ENCODE measurements at places on chromosomes 5 and 9. TPM values are rescaled to one million over a fixed set of nuclear protein-coding genes. Genes with fewer than 3 reads are reported as not detected.

- DNase-seq: no peak
Measured at GRCh38 chr5:29077451-29077850, 2039.1 kb upstream of the CDH9 start.

DNA sequence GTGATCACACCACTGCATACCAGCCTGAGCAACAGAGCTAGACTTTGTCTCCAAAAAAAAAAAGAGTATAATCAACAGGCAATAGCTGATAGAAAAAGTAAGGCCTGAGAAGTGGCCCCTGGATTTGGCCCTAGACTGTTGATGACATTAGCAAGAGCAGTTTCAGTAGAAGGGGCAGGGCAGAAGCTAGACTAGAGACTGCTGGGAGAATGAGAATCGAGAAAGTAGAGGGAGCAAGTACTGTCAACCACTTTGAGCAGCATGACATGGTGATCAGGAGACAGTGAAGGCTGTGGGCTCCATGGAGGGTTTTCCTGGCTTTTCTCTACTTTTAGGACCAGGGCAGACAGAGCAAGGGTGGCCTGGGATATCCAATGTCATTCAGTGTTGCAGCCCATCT is 34.9 kb upstream of the B4GALT1 start:
- DNase-seq: no peak

DNA sequence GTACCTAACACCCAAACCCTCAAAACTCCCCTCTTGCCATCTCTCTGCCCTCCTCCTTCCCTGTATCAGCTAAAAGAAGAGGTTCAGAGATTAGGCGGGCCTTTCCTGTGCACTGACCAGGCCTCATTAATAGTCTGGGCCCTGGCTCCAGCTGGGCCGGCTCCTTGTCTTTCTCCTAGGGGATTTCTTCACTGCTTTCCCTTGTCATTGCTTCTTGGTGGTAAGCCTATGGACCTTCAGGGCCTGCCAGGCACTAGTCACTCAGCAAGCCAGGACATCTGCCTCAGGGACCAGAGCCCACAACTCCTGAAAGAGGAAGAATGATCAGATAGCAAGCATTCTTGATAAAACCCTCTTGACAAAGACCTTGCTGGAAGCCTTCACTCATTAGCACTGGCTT is 50.9 kb downstream of the MRRF start:
- DNase-seq: no peak

The C9 gene
- polyA plus RNA-seq: 0.44 TPM

- DNase-seq: no peak
Measured at GRCh38 chr5:10272053-10272874, 22.2 kb downstream of the CCT5 start.

The RANBP6 gene
- 36.3 TPM for polyA plus RNA-seq

- no peak for DNase-seq
Measured at GRCh38 chr9:35903049-35903448, 3.0 kb upstream of the HRCT1 start.

- DNase-seq: no peak
Measured at GRCh38 chr5:160175438-160176218, 53.7 kb upstream of the FABP6 start.

The NPR3 gene
- 26.5 TPM for polyA plus RNA-seq

DNA sequence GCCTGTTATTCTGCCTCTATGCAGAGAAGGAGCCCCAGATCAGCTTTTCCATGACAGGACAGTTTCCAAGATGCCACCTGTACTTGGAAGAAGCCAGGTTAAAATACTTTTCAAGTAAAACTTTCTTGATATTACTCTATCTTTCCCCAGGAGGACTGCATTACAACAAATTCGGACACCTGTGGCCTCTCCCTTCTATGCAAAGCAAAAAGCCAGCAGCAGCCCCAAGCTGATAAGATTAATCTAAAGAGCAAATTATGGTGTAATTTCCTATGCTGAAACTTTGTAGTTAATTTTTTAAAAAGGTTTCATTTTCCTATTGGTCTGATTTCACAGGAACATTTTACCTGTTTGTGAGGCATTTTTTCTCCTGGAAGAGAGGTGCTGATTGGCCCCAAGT is 301 bp upstream of the IL4 start:
- DNase-seq: no peak

The COL23A1 gene
- polyA plus RNA-seq: 8.5 TPM

DNA sequence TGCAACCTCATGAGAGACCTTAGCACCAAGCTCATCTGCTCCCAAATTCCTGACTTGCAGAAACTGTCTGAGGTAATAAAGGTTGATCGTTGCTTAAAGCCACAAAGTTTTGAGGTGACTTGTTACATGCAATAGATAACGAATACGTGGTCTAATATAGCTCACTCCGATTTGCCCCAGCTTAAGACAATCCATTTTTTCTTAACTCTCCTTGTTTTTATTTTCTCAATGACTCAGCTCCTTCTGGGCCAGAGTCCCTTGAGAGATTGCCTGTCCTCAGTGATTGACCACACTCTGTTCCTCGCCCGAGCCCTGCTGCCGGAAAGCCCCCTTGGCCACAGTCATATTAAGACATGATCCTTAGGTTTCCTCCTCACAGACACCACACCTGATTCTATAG is 63.7 kb upstream of the FANCC start:
- no peak for DNase-seq

Data from left renal cortex interstitium (tissue), 4 donors.